ENCODE measurements at places on chromosomes 12 and 14.

GRCh38 chr12:123094349-123095077 lies 56.4 kb downstream of the PITPNM2 start:
- DNase-seq, result no peak

DNA sequence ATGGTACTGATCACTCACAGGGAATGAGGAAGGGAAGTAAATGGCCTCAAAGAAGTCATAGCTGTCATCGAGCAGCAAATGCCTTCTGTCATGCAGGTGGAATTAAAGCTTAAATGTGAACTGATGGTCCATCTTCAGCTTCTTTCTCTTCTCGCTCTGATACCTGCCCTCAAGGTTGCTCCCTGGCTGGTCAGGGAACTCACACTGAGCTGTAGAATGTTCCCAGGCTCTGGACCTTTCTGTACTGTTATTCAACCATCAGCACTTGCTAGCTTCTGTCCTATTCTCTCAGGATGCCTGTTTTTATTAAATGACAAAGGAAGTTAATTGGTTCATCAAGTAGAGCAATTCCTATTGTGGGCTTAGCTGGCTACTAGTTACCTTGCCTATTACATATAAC lies 463.8 kb downstream of the APAF1 start:
- no peak for DNase-seq

- no peak for DNase-seq
Observed at GRCh38 chr12:45292486-45293195, 76.7 kb downstream of the ANO6 start.

GRCh38 chr14:21467616-21468015 lies 9.1 kb downstream of the RAB2B start:
- DNase-seq, result no peak

DNA sequence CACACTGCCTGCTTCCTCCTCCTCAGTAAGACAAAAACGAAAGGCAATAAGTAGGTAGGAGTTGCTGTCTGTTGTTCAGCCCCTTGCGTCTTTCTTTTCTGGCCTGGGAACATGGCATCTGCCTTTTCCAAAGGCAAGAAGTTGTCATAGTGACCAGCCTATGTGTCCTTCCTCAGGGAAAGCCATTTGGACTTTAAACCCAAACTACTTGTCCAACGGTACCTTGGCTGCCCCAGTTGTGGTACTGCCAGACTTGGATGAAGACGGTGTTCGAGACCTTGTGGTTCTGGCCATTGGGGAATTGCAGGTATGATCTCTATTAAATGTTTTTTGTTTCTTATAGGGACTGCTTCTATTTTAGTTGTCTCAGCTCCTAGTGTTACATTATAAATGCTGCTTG lies 18.5 kb downstream of the FAM234B start:
- DNase-seq, result no peak
